HTR-8/SVneo (cell line): ENCODE measurements at places on chromosomes 13 and 19.

GRCh38 chr19:40466985-40467734, at the start of gene SPTBN4:
Gene SPTBN4 (plus strand): TSS chr19:40467001. CDS start chr19:40472622, 5,621 bp downstream.
- DNase-seq = no peak

- no peak for DNase-seq
These were observed 224.7 kb downstream of the RGCC start for GRCh38 chr13:41682001-41682400.

GRCh38 chr13:20609145-20609544, 42.2 kb downstream of the IFT88 start:
- no peak for DNase-seq

DNA sequence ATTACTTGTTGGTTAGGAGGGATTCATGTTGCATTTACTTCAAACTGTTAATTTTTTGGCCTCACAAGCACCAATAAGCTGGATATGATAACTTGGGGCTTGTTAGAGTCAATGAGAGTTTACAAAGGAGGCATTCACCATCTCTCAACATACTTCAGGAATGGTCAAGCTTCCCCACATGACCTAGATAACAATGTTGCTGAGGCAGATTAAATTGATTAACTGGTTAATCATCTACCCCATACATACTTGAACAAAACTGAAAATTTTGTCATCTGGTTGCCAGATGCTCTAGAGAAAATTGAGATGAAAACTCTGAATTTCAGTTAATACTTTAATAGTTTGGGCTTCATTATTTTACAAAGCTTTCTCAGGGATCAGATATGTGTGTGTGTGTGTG, 43.0 kb upstream of the UBL3 start:
- DNase-seq = no peak

GRCh38 chr19:11479898-11480714, 740 bp downstream of the ELAVL3 start:
- DNase-seq = no peak

DNA sequence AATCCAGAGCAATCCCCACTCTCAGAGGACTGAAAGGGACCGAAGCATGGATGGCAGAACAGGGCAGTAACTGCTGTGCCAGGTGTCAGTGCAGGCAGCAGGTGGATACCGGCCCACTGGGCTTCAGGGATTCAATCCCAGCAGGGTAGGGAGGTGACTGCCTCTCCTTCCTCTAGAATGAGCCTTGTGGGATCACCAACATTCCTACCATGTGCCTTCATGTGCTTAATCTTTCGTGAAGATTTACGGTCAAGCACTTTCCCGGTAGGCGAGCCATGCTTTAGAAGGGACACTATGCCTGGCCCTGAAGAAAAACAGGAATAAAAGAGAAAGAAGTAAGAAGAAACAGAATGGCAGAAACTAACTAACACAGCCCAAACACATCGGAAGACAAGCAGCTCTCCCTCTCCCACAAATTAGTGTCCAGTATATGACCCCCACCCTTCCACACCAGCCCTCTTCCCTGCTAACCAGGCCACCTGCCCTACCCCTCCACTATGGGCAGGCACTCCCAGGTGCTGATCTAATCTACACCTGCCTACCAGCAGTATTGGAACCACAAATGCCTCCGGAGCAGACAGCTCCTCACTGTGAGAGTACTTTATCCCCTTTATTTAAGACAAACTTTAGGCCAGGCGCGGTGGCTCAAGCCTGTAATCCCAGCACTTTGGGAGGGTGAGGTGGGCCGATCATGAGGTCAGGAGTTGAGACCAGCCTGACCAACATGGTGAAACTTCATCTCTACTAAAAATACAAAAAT, 162.5 kb downstream of the NUFIP1 start:
- no peak for DNase-seq
